ENCODE measurements at places on chromosomes 1 and 21.

- DNase-seq, result no peak
These were observed 36.4 kb downstream of the ELK4 start for GRCh38 chr1:205595435-205595834.

DNA sequence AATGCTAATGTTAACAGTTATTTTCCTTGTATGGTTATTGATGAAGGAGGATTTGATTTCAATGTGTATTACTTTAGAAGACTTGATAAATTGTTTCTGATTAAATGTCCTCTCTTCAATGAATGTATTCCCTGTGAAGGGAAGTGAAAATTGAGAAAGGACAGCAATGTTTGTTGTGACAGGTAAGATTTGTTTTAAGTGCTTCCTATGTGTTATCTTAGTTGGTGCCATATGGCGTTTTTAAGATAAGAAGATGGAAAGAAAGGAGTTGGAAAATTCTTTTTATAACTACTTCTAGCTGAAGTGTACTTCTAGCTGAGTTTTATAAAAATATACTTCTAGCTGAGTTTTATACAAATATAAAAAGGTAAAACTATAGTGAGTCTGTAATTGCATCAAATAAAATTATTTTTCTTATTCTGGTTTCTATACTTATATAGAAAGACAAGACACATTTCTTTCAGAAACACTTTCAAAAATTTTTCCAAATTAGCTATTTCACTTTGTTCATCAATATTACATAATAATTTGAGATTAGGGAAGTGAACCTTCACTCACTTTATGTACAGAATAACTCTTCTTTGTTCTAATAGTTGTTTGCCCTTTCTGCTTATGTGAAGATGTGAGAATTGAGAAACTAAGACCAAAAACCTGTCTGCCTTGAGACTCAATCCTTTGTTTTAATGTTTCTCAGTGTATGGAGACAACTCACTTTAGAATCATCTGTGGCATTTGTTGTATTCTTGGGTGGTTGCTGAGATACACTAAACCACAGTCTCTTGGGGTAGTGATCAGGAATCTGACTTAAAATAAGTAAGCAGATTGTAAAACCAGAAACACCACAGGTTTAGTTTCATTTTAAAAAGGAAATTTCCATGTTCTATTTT lies 382.9 kb upstream of the B3GALT2 start:
- DNase-seq, result no peak

- no peak for DNase-seq
These were observed 59.0 kb upstream of the IGSF5 start for GRCh38 chr21:39685991-39686390.

DNA sequence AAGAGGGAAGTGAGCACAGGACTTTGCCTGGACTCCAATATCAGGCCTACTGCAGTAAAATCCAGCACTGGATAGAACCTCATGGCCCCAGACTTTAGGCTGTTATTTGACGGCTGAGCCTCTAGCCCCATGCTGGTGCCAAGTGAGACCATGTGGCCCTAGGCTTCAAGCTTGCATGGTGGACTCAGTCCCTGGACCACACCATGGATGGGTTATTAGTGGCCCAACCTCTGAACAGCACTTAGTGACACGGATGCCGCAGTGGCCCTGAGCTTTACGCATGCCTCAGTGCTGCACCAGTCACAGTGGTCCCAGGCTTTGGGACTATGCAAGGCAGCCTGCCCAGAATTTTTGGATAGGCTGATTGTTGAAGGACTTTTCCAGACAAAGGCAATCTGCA lies 13.0 kb downstream of the IFI44L start:
- no peak for DNase-seq

DNA sequence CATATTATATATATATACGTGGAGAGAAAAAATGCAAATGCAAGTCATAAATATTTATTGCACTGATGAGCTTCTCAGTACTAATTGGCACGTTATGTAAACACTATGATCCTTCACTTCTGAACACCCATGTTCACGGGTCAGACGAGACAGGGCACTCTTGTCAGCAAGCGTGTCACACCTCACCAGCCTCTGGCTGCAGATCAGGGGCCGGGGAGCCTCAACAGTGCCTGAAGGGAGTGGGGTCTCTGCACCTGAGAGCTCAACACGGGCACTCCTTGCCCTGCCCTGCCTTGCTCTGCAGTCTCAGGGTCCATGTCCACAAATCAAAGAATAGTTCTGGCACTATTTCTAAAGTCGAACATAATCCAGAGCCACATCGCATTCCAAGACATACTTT lies 409 bp upstream of the HIVEP3 start:
- no peak for DNase-seq

DNA sequence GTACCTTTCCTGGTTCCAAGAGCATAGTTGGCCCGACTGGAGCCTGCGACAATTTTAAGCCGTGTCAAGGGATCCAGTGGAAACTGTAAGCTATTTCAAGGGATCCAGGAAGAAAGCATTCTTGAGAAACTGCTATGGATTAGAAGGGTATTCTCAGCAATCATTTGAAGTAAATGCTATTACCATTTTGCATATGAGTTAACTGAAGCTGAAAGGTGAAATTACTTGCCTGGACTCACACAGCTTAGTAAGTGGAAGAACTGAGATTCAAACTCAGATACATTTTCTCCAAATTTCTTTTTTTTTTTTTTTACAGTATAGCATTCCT lies 589 bp downstream of the ZNF684 start:
- no peak for DNase-seq

GRCh38 chr1:10507111-10507879 lies 32.5 kb downstream of the PEX14 start:
- peak; percentile 14 for DNase-seq

DNA sequence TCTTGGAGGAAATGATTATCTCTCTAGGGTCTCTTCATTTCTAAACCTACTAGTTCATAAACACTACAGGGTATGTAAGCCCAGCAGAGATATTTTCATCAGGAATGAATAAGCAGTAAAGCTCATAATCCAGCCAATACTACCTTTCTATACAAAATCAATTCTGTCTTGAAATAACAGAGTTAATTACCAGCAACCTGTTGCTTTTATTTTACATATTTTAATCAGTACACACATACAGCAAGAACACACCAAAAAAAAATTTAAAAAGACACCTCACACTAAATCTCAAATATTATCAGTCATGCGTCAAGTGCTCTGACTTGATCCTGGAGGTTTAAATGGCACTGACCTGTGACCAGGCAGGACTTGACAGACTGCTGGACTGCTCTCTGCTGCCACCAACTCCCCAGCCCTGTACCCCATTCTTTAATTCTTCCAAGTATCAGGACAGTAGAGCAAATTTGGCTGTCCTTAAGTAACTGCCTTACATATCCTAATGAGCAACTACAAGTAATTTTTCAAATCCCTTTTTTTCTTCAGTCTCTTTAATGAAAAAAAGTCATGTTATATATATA lies 98.5 kb downstream of the CDC42BPA start:
- no peak for DNase-seq
